ENCODE measurements at places on chromosomes 1 and 21.

DNA sequence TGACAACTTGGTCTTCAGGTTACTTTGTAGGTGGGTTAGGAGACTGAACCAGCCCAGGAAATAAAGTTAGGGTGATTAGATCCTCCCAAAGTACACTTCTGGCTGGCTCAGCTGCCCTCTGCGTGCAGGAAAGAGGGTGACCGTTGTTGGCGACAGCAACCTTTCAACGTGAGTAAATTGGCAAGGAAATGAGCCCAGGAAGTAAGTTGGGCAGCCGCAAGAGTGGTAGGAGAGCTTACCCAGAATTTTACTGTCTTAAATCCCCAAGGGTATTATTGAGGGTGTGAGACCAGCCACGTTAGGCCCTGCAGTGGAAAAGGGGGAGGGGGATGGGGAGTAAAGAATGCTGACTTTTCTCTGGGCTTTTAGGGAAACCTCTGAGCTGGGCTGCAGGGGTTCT lies 1.6 kb downstream of the TENT5C start:
- no peak for DNase-seq

- no peak for DNase-seq
Measured at GRCh38 chr1:24639881-24640280, 3.2 kb upstream of the SRRM1 start.

DNA sequence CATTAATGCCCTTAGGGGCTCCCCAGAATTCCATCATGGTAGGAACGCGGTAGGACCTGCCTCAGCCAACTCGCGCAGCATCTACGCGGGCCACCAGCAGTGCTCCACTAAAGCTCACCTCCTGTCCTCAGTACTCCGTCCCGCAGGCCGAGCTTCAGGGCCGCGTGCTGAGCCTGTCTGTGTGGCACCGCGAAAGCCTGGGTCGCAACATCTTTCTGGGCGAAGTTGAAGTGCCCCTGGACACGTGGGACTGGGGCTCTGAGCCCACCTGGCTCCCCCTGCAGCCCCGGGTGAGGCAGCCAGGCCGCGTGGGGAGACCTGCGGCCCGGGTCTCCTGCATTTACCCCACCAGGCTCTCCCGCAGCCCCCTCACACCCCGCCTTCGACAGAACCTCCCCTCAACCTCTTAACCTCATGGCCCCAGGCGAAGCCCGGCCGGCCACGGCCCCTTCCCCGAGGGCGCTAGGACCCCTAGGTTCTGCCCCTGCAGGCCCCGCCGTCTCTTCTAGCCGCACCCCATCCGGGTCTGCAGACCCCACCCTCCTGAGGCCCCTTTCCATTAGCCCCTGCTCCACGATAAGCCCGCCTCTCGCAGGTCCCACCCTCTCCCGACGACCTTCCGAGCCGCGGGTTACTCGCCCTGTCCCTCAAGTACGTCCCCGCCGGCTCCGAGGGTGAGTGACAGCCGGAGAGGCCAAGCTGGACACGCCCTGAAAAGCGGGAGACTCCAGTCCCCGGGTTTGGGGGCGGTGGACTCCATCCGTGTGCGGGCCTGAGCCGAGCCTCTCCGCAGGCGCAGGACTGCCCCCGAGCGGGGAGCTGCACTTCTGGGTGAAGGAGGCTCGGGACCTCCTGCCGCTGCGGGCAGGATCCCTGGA lies 9.1 kb downstream of the SYTL1 start:
- no peak for DNase-seq

GRCh38 chr1:203069030-203069747 lies 16.6 kb downstream of the MYOG start:
- peak; percentile 62 for DNase-seq

DNA sequence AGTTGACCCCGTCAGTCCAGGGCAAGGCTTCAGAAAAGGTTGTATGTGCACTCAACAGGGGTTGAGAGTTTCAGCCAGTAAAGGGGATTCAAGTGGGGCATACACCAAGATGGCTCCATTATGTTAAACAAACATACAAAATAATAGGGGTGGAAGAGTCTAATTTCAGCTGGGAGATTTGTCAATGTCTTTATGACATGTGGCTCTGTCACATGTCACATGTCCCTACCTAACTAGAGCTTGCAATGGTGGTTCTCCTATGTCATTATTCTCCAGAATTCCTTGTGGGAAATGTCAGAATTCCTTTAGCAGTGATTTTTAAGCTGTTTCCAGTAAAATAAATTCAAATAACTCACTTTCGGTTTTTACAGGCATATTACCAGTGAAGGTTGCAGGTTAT lies 392.0 kb upstream of the ADGRL4 start:
- no peak for DNase-seq

GRCh38 chr1:59569198-59569597 lies 245.6 kb upstream of the HOOK1 start:
- no peak for DNase-seq

DNA sequence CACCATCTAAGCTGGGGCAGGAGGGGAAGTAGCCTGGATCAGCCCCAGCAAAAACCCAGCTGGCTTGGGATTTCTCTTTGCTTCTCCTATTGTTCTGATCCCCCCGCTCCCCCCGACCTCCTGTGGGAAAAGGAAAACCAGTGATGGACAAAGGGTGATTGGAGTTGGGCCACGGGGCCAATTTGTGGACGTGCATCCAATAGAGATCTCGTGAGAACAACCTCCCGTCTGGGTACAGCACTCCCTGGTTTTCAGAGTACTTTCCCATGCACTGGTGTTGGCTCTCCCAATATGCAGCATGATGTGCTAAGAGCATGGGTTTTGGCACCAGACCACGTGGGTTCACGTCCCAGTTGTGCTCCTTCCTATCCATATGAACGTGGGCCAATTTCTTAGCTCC lies 9.0 kb downstream of the BLACAT1 start:
- DNase-seq = no peak

GRCh38 chr1:117118137-117118536 lies 3.4 kb downstream of the TRIM45 start:
- DNase-seq = no peak

DNA sequence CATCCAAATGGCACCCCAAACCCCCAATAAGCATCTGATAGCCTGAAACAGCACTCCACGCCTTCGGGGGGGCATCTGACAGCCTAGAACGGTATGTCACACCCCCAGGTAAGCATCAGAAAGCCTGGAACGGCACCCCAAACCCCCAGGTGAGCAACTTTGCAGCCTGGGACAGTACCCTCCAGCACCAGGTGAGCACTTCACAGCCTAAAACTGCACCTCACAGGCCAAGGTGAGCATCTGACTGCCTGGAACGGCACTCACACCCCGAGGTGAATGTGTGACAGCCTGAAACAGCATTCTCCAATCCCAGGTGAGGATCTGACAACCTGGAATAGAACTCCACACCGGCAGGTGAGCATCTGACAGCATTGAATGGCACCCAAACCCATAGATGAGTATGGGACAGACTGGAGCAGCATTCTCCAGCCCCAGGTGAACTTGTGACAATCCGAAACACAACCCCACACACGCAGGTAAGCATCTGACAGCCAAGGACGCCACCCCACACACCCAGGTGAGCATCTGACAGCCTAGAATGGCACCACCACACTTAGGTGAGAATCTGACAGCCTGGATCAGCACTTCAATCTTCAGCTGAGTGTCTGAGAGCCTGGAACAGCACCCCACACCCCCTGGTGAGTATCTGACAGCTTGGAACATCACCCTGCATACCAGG lies 18.3 kb upstream of the MMEL1 start:
- DNase-seq = no peak

DNA sequence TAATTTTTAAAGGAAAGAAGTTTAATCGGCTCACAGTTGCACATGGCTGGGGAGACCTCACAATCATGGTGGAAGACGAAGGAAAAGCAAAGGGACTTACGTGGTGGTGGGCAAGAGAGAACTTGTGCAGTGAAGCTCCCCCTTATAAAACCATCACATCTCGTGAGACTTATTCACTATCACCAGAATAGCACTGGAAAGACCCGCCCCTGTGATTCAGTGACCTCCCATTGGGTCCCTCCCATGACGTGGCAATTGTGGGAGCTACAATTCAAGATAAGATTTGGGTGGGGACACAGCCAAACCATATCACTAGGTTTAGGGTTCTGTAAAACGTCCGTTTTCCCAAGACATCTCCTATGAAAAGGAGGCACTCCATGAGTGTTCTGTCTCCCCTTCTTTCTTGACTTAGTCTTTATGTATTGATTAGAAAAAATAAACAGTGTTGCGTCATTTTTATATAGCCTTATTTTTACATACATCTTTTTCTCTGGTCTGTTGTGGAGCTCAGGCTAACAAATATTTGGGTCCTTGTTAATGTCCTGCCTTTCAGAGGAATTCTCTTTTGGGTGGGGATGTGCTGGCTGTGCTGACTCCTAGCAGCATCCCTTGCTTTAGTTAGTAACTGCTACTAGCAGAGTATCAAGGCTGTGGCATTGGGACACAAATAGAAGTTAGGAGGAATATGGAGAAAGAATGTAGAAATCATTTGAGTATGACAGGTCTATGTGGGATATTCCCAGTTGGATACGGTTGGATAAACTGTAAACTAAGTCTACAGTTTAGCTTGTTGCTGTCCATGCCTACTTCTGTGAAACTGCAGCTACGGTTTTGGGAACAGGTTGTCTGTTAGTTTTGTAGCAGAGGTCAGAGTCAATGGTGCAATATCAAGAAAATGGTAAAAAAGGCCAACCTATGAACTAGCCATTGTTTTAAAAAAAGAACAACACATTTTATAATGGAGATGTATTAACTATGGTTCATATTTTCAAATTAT lies 23.5 kb downstream of the BACH1 start:
- DNase-seq = no peak

DNA sequence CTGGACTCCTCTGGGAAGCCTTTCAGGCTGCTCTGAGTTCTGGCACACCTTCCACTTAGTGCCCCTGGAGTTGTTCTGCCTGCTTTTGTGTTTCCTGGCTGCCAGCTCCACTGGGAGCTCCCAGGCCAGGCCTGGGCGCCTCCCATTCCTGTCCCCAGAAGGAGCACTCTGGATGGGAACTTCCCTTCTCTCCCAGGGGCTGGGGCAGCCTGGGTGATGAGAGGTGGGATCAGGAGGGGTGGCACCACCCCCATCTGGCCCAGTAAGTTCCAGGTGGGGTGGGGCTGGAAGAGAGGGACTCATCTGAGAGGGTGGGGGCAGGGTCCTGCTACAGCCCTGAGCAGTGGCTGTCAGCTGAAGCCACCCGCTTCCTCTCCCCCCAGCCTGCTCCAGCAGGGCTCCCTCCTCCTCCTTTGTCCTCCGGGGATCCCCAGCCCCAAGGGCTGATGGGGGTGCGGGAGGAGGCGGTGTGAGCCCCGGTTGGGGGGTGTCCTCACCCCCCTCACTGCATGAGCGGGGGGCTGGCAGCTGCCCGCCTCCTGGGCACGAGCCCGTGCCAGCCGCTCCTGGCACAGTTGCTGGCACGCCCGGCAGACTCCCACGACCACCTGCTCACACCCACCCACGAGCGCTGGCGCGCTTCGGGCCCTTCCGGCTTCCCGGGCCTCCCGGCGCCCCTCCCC lies 4.7 kb downstream of the FOXO6 start:
- no peak for DNase-seq

DNA sequence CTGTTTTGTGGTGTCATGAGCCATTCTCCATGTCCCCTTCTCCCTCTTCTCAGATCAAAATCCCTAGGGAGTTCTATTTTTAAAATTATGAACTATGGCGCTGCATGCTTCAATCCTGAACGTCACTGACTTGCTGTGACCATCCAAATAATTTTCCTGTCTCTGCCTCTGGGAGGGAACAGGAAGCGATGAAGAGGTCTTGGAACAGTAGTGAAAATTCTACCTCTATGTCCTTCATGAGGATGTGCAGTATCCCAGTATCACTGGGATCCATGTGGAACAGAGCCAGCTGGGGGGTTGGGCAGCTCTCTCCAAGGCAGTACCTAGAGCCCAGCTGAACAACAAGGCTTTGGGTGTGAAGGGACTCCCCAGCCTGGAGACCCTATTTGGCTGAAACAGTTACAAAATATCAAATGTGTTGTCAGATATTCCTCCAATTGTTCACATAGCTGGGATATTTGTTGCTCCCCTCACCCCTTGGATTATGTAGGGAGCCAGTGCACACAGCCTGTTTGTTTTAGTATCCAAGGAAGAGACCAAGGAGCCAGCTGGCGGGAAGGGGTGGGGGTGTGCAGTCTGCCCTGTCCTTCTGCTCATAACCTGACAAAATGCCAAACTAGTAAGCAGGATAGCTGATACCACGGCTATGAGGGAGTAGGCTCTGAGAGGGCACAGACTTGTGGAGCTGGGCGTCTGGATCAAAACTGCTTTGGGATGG lies 7.6 kb downstream of the DCLRE1B start:
- no peak for DNase-seq

- DNase-seq = no peak
Measured at GRCh38 chr1:18681423-18681835, 50.8 kb downstream of the PAX7 start.

- DNase-seq = no peak
Measured at GRCh38 chr1:66296951-66297350, 237.0 kb upstream of the SGIP1 start.

DNA sequence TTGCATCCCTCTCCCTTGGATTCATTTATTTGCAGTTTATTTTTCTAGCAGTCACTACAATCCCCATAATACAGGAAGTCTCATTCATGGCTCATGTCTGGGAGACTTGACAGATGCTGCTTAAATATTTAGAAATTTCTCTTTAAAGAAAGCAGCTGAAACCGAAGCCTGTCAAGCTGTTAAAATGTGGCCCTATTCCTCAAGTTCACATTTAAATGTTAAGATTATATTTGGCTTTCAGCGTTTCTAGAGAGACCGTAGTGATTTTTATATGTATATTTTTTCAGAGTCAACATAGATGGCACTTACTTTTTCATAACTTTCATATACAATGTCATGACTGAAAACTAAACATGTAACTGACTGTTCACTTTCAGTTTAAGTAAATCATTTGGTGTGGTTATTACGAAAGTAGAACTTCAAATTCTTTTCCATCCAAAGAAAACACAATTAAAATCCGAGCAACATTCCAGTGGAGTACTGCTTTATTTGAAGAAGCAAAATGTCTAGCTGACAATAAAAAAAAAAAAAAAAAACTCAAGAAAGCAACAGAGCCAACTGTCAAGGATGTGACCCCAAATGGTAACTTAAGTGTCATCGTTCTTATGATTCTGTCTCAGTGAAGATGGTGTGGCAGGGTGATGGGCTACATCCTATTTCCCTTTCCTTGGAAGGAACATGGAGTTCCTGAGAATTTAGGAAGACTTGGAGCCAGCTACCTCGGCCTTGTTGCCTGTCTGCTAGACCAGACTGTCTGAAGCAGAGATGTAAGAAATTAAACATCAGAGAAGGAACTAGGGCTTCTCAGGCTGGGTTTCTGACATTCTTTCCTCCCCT lies 37.8 kb downstream of the MIS18A start:
- DNase-seq = no peak
